NCI-H1436 treated with DMSO at 0.1 percent for 48 hours (cell line): ENCODE measurements at places on chromosomes 2 and 18.
A peak's percentile ranks its signal among the peaks of the same experiment; 100 is the strongest.

DNA sequence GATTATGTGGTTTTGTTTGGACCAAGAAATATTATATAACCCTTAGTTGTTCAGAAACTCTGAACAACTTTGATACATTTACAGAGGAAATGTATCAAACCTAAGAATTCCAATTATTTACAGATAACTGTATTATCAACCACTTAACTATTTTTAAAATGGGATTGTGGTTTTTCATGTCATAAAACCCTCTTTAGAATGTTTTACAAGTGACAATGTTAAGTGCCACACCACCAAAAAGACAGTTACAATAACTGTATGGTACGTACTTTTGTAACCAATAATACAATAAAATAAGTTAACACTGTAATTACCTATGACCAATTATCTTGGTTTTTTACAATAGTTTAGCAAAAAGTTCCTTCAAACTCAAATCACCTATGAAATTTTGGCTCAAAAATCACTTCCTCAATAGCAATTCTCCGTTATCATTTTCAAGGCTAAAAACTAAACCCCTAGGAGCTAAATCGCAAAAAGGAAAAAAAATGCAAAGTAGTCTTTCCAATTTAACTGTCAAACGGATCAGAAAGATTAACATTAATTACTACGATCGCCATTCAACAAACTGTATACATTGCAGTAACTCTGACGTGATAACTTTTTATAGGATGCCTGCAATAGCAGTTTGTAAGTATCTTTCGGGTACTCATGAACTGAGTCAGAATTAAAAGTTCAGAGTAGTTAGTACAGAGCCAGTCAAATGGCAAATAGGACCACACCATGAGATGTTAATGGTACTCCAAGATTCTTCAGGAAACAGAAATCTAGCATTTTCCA, 1.5 kb downstream of the ROCK1 start:
- DNase-seq: no peak

DNA sequence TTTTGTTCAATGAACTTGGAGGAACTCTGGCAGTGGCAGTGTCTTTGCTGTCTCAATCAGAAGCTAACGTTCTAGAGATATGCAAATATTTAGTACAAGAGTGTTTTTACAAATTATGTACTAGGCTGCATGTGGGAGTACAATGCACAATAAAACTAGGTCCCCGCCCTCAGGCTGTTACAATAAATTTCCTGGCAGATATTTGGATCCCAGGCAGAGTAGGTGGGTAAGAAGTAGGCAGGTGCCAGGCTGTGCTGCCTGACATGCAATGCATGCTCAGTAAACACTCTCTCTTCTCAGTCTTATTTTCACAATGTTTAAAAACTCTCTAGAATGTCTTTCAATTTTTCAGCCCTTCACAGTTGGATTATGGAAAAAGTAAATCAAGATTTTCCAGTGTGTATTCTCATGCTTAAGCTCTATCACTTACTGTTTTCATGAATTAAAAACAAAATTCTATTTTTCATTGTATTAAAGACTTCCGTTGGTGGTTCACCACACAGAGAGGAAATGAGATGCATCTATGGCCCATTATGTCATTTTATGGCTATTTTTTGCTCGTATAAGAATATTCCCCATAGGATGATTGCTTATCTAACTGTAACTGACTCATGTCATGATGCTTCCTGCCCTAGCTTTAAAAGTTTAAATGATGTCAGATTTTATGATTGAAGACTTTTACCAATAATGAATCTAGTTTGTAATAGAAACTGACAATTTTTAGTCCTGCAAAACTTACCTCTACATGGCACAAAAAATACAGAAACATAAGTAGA, 346.1 kb downstream of the RND3 start:
- peak; percentile 47 for DNase-seq

- no peak for DNase-seq
Observed at GRCh38 chr2:51213826-51214225, 181.9 kb upstream of the NRXN1 start.

GRCh38 chr2:65282477-65283053, 54.9 kb downstream of the ACTR2 start:
- no peak for DNase-seq

GRCh38 chr2:170165129-170165528, 12.8 kb upstream of the MYO3B start:
- DNase-seq: no peak

DNA sequence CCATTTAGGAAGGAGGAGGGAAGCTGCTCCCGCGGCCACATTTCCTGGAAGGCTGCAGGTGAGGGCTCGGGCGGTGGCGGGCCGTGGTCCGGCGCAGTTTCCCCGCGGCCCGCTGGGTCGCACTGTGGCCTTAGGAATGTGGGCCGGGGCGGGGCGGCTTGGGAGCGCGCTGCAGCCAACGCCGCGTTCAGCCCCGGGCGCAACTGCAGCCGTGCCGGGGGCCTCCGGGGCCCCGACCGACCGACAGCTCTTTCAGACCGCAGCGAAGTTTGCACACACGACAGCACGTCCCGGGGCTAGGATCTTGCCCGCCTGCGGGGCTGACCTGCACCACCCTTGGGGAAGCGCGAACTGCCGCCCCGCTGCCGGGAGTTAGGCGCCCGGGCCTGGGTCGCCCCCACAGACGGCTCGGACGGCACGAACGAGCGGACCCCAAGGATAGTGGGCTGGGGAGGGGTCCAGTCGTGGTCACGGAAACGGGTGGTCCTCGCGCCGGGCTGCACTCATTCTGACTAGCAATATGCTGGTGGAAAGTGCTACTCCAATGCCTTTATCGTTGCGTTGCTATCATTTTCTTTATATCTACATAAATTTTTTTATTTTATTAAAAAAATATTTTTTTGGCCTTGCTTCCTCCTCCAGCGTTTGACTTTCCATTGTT, 69.9 kb upstream of the DLX2 start:
- no peak for DNase-seq

- no peak for DNase-seq
Observed at GRCh38 chr18:27419646-27420045, 234.5 kb upstream of the CHST9 start.

- no peak for DNase-seq
Observed at GRCh38 chr2:122263746-122264145, 508.3 kb downstream of the TSN start.

DNA sequence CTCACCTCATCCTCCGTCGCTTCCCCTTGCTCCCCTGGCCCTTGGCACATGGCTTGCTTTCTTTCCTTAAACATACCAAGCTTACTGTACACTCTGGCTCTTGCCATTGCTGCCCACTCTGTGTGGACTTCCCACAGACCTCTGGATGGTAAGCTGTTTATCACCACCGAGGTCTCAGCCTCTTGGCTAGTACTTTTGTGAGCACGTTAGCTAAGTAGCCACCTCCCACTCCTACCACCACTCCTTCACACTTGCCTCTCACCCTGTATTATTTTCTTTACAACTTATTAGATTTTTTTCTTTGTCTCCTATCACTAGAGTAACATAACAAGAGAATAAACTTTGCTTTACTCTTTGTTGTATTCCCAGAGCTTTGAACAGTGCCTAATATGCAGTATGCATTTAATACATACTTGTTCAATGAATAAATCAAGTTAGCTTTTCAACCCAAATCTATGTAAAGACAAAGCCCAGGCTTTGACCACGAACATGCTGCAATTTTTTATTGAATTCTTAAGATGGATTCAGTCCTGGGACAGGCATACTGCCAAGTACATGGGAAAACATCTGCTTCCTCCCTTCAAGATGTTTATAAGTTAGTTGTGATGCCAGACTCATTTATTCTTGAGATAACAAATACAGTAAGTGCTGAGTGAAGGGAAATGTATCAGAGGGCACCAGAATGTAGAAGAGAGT, 25.0 kb upstream of the MSGN1 start:
- DNase-seq: no peak

DNA sequence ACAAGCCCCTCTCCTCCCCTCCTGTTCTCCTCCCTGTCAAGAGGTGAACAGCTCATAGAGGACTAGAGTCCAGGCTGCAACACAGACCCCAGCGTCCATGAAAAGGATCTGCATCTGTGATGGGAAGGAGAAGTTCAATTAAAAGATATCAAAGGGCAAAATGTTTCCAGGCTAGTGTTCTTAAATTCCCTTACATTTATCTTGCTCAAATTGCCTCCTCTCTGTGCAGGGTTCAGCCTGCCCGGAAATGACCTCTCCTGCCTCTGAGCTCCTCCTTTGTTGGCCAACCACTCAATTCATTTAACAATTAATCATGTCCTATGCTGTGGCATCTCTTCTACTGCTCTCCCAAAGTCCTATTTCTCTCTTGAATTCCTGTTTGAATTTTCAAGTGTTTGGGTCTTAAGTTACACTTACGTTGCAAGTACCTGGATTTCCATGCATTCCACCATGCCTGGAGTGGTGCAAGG, 105.3 kb downstream of the TSN start:
- DNase-seq: no peak

DNA sequence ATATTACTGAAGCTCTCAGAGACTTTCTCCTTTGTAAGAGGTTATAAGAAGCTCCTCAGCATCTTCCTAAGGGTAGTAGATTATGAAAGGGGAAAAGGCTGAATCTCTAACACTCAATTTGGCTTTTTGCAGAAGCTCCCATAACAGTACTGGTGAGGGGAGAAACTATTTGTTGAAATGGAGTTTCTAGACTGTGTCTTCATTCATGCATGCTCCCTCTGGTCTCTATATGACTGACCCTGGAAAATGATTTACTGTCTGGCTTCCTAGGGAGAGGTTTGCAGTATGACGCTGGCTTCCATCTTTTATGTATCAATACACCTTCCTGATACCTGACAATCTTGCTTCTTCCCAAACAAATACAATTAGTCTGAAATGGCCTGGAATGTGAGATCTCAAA, 63.9 kb downstream of the LDAH start:
- DNase-seq: no peak

- DNase-seq: no peak
Observed at GRCh38 chr2:172790404-172790803, 54.8 kb downstream of the RAPGEF4 start.

- DNase-seq: no peak
Observed at GRCh38 chr2:235713189-235713588, 219.3 kb downstream of the AGAP1 start.
